ENCODE measurements at places on chromosomes 5 and 9.

DNA sequence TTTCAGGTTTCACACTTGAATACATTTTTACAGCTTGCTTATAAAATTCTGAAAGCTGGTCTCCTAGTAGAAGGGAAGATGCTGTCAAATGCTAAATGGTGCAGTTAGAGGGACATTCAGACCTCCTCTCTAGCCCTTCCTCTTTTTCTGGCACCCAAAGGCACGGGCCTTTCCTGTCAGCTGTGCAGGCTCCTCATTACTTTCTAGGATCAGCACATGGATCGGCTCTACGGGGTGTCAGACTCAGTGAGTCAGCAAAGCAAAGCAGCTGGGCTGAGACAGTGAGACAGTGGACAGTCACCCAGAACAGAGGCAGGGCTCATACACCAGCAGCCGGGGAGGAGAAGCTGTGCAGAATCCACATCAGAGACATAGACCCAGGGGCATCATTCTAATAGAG, 80.0 kb upstream of the TNC start:
- no peak for DNase-seq

- DNase-seq, result no peak
These were observed 194.9 kb downstream of the RFX3 start for GRCh38 chr9:3330792-3331420.

DNA sequence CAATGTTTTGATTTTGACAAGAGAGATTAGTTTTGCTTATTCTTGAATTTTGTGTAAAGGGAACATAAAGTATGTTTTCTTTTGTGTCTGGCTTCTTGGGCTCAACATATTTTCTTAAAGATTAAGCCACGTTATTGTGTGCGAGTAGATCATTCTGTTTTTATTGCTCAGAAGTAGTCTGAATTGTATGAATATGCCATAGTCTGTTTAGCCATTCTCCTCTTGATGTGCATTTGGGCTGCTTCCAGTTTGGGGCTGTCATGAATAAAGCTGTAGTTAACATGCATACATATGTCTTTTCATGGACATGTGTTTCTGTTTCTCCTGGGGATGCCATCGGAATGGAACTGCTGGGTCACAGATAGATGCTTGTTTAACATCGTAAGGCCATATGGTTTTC, 198.9 kb downstream of the FANCC start:
- no peak for DNase-seq

DNA sequence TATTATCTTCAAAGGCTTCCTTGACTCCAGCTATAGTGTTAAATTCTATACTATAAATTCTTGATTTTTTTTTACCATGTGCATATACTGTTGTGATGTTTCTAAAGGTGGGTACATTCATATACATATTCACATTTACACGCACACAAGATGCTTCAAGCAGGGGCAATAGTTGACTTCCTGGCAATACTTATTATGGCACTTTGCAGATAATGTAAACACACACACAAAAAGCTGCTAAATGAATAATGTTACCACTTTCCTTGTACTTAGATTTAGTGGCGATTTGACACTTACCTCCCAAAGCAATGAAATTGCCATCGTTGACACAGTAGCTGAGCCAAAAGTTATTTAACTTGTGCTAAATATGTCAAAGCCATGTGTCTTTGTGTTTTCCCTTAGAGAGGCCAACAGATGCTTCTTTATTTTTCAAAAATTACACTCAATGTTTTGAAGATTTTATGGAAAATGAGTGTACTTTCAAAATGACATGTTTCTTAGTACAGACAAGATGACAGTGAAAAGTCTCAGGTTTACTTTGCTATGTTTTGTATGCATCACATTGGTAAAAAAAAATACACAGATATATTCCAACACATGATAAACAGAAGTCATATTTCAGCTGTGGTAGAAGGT, 12.2 kb upstream of the ERAP2 start:
- no peak for DNase-seq

DNA sequence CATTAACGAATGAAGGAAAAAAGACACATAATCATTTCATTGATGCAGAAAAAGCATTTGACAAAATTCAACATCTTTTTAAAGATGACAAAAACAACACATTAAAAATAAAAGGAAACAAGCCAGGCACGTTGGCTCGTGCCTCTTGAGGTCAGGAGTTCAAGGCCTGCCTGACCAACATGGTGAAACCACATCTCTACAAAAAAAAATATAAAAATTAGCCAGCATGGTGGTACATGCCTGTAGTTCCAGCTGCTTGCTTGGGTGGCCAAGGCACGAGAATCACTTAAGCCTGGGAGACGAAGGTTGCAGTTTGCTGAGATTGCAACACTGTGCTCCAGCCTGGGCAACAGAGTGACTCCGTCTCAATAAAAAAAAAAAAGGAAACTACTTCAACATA, 77.0 kb downstream of the ERCC6L2 start:
- DNase-seq, result no peak

GRCh38 chr5:32531885-32532520, 53.4 kb upstream of the SUB1 start:
- DNase-seq, result no peak

- no peak for DNase-seq
These were observed 140.0 kb downstream of the ARHGAP26 start for GRCh38 chr5:142910128-142910527.

GRCh38 chr9:93648181-93648580, 71.8 kb downstream of the PHF2 start:
- DNase-seq, result no peak

- peak; percentile 20 for DNase-seq
These were observed 74.2 kb downstream of the NTNG2 start for GRCh38 chr9:132235894-132236661.

All from HS-27A (cell line).